ENCODE measurements at places on chromosomes 3 and 15.

GRCh38 chr15:78837543-78837942 lies 26.3 kb upstream of the ADAMTS7 start:
- DNase-seq = no peak

DNA sequence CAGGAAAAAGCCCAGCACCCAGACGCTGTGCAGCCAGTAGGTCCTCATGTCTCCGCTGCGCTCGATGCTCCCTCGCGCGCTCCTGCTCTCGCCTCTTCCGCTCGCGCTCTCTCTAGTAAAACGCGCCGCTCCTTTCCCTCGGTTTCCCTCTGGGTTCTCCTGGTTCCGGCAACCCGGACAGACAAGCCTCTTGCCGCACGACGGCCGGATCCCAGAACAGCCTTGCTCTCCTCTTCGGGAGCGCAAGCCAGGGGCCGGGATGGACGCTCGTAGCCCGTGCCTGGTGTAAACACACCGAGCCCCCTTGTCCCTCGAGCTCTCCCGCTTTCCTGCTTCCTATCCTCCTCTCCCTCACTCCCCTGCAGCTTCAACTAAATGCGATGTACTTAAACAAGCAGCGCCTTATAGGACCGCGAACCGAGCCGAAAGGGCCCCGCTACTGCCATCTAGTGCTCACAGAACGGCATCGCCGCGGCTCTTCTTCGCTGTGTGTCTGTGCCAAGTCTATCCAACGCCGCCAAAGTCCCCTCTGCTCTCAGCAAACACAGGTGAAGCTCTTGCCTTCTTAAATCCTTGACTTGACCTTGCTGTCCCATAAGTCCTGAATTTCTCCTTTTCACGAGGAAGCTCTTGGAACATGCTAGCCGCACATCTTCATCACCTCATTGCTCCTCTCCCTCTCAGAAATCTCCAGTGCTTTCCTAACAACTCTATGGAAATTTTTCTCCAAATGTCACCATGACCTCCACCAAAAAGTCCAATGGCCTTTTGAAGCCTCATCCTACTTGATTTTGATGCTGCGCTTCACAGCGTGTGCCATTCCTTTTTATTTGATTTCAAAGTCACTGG lies 1037.2 kb downstream of the IGSF11 start:
- peak; percentile 85 for DNase-seq

DNA sequence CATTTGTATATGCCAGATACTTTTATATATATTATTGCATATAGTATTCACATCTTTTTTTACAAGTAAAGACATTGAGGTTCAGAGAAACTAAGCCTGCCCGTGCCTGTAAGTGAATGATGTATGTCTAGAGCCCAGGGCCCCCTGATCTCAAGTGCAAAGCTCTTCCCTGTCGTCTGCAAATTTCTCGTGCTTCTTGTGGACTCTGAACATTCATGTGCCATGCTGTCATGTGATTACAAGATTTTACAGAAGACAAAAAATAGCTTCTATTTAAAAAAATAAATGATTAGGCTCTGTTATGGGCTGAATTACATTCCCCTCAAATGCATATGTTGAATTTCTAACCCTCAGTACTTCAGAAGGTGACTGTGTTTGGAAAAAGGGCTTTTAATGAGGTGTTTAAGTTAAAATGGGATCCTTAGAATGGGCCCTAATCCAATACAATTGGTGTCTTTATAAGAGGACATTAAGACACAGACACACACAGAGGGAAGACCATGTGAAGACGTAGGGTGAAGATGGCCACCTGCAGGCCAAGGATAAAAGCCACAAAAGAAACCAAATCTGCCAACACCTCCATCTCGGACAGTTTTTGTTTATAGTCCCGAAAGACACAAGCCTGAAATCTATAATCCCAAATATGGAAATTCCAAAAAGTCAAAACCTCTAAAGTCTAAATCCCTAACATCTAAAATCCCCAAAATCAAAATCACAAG lies 3.9 kb upstream of the MASP1 start:
- DNase-seq = no peak

DNA sequence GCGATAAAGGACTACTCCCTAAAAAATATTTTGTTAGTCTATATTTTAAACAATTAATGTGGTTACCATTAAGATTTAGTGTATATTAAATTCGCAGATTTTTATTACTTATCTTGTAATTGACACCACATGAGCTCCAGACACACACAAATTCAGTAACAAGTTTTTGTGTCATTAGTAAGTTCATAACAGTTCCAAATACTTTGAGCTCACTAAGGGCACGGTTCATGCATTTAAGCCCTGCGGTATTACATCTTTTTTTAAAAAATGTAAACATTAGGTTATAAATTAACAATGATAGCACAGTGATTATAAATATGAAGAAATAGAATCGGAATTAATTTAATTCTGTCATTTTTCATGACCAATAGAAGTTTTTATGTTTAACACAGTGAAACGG lies 317.3 kb downstream of the ZNF385D start:
- DNase-seq = no peak

GRCh38 chr3:32453346-32453745 lies 49.3 kb downstream of the CMTM6 start:
- no peak for DNase-seq
